ENCODE measurements at places on chromosomes 4 and X. TPM values are rescaled to one million over a fixed set of nuclear protein-coding genes. Genes with fewer than 3 reads are reported as not detected.

Gene MAP9
- 2.6 TPM for total RNA-seq

Gene PGRMC1
- 247 TPM for total RNA-seq

Gene ADGRL3
- total RNA-seq, result 15.7 TPM

Gene FABP2
- total RNA-seq, result not detected

DNA sequence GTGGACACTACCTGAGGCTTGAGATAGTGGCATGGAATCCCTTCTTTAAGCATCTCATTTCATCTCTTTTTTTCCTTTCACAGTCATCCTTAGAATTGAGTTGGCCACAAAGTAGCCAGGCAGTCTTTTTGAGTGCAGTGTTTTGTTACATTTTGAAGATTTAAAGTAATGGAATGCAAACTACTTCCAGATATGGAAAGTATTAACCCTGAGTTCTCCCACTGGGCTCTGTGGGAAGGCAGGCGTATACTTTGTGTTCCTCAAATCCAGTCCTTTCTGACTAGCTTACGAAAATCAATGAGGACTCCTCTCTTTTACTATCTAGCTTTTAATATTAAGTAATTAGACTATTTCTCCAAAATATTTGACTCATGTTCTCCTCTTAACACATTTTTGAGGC lies 29.9 kb downstream of the PCDH10 start:
- no peak for DNase-seq

Gene PROM1
- 53.4 TPM for total RNA-seq

Gene SHROOM2
- 22.9 TPM for total RNA-seq

DNA sequence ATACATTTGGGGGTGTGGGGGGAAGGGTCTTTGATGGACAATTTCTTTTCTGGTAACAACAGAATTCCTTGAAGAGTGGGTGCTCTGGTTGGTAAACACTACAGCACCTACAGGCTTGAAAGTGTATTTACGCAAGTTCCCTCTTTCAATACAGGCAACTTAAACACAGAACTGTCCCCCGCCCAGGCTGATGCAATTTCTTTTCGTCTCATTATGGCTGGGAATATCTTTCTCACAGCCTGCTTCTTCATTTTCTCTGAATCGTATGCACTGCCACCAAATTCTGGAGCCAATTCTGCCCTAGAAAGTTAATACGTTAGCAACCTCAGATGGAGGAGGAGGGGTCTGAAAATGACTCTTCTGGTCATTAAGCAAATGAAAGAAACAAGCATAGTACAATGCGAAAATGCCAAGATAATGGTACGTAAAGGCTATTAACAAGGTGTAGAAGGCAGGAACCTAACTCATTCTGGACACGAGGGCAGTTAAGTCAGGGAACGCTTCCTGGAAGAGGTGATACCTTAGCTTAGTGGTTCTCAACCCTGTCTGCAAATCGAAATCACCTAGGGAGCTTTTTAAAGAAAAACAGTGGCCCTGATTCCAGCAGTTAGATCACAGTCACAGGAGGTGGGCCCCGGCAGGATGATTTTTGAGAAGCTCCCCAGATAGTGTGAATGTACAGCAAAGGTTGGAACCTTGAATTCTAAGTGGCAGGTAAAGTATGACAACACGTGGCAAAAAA lies 1.0 kb downstream of the AGA start:
- peak; percentile 33 for DNase-seq

GRCh38 chr4:84672177-84672576 lies 89.2 kb downstream of the CDS1 start:
- no peak for DNase-seq

Gene TKTL2
- not detected for total RNA-seq

- DNase-seq, result no peak
These were observed 707 bp upstream of the OTUD4 start for GRCh38 chr4:145181091-145181501.

GRCh38 chr4:66052426-66052825 lies 382.1 kb upstream of the EPHA5 start:
- no peak for DNase-seq

GRCh38 chr4:37540486-37540885 lies 145.7 kb downstream of the RELL1 start:
- DNase-seq, result peak; percentile 57

Gene AGTR2
- not detected for total RNA-seq

Gene UGT8
- total RNA-seq, result 18.2 TPM

DNA sequence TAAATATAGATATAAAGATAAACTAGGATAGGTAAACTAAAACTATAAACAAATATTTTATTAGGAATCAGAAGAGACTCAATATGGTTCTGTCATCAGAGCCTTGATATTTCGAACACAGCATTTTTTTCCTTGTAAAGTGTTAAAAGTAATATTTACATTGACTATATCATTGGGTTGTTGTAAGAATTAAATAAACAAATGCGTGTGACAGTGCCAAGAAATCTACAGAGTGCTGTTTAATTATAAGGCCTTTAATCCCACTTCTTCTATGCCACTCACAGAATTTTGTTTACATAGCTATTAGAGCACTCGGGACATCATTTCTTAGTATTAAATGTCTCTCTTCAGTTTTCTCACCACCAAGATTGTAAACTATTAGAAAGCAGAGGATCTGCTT lies 807.4 kb downstream of the FSTL5 start:
- DNase-seq, result no peak

- DNase-seq, result no peak
These were observed 40.6 kb upstream of the LSM6 start for GRCh38 chr4:146134761-146135445.

Gene SLITRK2
- total RNA-seq, result 0.37 TPM

Gene GYPE
- not detected for total RNA-seq

Gene F9
- total RNA-seq, result not detected

GRCh38 chr4:101418055-101418454 lies 70.7 kb upstream of the PPP3CA start:
- no peak for DNase-seq

DNA sequence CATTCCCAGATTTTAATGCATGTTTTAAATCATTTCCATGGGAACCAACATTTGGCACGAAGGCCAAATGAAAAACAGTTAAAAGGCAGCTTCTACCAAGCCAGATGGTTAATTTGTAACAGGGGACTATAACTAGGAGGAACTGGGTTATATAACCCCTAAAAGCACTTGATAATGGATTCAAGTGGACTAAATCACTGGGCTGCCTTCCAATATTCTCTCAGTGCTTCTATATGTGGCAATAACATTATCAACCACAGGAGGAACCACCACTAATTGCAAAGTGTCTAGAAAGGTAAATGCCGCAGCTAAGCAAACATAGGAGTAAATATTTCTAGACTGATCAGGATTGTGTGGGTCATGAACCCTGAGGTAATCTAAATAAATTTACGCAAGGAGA lies 391.5 kb downstream of the UBE2NL start:
- DNase-seq, result no peak

GRCh38 chr4:145251391-145251790 lies 71.0 kb upstream of the OTUD4 start:
- DNase-seq, result no peak

Gene CLCN5
- total RNA-seq, result 7.3 TPM

GRCh38 chrX:148715361-148715760 lies 214.9 kb downstream of the AFF2 start:
- no peak for DNase-seq

- no peak for DNase-seq
These were observed 338.4 kb upstream of the KLF3 start for GRCh38 chr4:38325629-38325913.

- no peak for DNase-seq
These were observed 7.8 kb downstream of the RXFP1 start for GRCh38 chr4:158529505-158529904.

DNA sequence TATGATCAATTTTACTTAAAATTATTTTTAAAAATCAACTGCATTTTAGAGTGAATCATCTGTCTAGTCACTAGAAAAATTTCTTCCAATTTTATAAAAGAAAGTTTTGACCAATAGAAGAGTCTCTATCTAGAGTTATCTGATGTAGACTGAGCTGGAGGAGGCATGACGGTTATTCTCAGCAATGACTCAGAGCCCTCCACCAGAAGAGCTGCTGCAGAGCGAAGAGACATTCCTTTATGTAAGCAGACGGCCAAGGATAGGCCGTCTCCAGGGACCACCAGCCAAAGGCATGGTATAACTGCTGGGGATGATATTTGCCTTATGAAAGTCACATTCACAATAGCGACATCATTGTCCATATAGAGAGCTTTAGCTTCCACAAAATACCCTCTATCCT lies 23.0 kb downstream of the LDB2 start:
- DNase-seq, result no peak

GRCh38 chr4:37747772-37748330 lies 61.7 kb upstream of the RELL1 start:
- DNase-seq, result no peak

- peak; percentile 84 for DNase-seq
These were observed 4.9 kb upstream of the ARAF start for GRCh38 chrX:47556045-47556623.

Gene TMPRSS11F
- total RNA-seq, result not detected

DNA sequence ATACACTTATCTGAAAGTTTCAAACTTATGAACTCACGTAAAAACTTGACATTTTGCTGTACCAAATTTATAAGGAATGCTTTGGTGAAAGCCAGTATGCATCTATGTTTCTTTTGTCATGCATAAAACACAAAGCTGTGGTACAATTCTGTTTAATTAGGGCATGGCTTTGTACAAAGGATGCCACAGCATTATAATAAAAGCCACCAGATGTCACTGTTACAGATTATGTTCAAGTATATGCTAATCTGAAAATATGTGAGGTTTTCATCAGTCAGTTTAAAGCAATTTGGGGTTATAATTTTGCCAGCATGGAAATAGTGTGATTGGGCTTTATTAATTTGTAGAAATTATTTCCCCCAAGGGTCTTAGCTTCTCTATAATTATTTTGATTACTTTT lies 69.0 kb downstream of the ATOH1 start:
- no peak for DNase-seq

DNA sequence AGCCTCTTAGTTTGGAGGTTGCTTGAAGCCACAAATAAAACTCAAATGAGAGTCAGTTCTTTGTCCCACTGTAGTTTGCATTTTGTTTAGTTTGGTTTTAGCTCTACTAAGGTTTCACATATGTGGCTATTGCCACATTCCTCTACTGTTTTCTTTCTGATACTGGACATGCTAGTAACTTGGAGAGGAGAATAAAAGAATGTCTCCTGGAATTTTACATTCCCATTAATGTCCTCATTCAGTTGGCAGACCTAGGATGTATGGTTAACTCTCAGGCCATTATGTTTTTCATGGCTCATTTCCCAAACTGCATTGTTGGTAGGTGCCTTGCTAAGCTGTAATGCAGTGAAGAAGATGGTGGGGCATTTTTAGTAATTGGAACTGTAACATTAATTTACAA lies 29.9 kb downstream of the UPRT start:
- DNase-seq, result no peak

DNA sequence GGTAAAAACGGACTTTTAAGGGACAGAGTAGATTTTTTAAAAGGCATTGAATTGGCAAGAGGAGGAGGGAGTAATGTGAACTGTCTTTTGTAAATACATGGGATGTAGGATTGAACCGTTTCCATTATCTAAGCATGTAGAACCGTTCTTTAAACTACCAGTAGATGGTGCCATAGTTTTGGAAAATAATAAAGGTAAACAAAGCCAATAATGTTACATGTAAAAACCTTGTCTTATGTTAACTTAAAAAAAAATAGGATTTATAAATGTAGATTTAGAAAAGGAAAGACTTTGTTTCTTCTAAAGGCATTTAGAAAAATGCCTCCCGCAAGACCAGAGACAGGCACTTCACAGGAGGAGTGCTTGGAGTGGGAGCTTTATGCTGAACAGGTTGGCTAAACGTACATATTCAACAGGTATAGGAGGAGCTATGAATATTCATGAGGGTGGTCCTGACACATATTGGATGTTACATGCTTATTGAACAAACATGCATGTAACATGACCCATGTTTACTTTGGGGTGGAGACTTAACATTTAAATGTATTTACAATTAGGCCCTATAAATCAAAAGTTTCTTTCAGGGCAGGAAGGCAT lies 45.5 kb upstream of the FAM241A start:
- DNase-seq, result peak; percentile 40

Gene CNKSR2
- total RNA-seq, result 5.9 TPM

GRCh38 chr4:104901438-104901837 lies 245.2 kb upstream of the TET2 start:
- peak; percentile 19 for DNase-seq

DNA sequence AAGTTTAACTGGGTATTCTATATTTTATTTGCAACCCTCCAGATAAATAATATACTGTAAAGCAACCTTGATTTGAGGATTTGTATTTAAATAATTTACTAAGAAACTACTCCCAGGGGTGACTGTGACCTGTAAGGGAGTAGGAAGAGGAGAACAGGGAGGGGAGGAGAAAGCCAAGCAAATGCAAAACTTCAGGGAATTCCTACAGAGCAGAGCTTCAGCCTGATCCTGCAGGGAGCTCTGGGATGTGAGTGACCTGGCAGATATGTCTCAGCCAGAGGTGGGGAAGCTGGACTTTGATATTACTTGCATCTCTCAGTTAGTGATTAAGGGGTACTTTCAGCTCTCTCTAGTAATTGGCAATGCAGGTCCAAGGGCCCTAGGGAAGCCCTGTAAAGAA lies 302.0 kb downstream of the FRMPD4 start:
- no peak for DNase-seq

DNA sequence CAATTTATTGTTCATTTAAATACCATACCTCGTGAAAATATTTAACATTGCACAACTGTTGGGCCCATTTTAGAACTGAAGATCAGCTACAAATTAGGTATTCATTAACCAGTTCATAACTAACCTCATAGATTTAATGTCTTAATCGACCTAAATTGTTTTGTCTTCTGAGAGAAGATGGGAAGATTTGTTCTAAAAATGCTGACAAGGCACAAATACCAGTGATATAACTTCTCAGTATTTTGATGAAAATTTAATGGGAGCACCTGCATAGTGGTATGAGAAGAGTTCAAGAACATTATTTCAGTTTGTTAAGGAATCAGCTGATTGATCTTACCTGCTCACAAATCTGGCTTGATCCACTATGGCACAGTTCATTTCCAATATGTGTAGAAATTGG lies 33.9 kb downstream of the POF1B start:
- DNase-seq, result no peak

- no peak for DNase-seq
These were observed 14.6 kb downstream of the CTBP1 start for GRCh38 chr4:1234309-1234695.

Gene DAPP1
- total RNA-seq, result not detected

DNA sequence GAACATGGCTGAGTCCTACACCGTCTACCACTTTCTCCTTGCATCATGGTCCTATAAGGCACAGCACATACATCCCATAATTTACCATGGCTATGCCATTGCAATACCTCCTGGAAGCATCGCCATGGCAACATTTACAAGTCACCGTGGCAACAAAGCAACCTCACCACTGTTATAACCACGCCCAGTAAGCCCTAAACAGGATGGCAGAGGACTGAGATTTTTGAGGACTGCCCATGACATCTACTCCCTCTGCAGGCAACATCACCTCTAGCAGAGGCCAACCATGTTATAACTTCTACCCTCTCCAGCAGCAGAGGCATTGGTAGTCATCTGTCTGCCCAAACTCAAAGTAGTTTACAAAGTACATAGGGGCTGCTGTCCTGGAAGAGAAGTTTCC lies 29.7 kb downstream of the BCOR start:
- peak; percentile 44 for DNase-seq

Gene DCAF8L2
- total RNA-seq, result not detected
